ENCODE measurements at places on chromosomes 7 and 10.

- DNase-seq: no peak
These were observed 105.6 kb downstream of the NSUN6 start for GRCh38 chr10:18545621-18546305.

DNA sequence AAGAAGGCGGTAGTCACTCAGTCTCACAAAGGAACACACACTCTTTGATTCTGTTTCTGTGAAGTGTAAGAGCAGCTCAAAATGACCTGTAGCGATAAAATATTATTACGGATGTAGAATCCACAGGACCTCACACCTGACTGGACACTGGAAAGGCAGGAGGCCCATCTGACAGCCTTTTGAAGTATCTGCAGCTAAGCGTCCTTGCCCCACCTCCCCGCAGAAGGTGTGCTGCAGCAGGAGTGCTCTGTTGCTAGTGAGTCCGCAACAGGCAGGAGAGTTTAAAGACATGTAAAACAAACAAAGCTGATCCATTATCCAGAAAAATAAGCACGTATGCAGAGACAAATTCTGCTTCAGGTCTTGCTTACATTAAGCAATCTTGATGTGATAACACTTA lies 355.5 kb downstream of the GPR158 start:
- no peak for DNase-seq

DNA sequence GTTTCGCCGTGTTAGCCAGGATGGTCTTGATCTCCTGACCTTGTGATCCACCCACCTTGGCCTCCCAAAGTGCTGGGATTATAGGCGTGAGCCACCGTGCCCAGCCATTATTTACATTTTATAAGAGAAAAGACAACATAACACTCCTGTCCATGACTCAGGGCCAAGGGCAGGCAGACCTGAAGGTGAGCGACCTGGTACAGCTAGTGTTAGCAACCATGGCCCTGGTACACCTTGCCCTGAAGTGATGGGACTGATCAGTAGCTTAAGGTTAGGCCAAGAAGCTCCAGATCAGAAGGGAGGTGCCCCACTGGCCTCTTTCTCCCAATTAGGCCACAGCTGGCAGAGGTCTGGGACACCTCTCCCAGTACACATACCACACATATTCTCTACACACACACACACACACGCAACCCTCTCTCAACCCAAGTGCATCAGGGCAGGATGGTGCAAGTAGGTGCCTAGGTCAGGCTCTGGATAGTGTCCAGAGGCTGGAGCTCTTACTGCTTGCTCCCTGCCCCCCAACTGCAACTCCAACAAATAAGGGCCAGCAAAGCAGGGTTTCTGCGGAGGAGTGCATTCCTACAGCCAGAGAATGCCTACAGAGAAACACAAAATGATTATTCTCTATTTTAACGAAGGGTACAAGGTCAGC lies 43.8 kb downstream of the DPCD start:
- DNase-seq: no peak

DNA sequence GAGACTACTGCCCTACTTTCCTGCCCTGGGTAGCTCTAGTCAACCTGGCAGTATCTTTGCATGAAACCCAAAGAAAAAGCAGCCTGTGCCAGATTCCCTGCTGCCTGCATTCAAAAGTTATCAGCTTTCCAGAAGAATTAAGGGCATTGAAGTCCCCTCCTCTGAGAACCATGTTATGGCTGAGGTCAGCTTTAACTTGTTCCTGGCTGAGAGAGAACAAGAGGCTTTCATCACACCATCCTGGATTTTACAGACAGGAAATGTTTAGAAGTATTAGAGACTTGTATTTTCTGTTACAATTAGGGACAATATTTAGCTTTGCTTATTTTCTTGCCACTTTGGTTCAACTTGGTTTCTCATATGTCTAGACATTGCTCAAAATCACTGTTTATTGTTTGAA lies 238.8 kb downstream of the ARL4A start:
- no peak for DNase-seq

GRCh38 chr10:17292375-17292774 lies 64.3 kb downstream of the VIM start:
- DNase-seq: no peak

DNA sequence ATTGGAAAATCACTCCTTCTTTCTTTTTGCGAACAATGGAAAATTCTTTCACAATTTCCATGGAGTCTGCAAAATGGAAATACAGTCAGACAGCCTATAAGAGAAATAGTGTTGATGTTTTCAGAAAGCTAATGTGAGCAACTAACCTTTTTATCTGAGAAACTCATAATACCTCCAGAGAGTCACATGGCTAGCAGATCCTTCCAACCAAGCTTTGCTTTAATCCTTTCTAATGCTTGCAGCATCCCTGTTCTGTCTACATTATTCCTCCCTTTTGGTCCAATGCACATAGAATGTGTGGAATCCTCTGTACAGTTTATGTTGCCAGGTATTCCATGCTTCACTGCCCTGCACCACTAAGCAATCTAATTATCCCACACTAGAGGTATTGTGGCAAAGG lies 717.5 kb upstream of the LRRN3 start:
- no peak for DNase-seq

- DNase-seq: peak; percentile 41
These were observed 206.0 kb upstream of the SH2B2 start for GRCh38 chr7:102080434-102081243.

DNA sequence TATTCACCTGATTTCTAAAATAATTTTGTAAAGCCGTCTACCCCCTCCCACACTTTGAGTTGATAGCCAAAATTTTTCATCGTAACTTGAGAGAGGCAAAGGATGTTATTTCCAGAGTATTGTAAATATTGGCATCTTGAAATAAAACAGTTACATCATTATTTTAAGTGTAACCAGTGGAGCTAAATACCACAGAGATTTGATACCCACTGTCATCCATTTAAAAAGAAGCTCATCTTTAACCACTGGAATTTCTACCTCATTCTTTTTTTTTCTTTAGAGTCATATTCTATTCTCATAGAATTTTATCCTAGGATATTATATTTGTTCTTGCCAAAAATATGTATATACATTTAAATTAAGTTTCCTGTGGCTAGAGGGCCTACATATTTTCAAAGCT lies 48.6 kb downstream of the CAMK1D start:
- DNase-seq: no peak

GRCh38 chr10:133062085-133062484 lies 25.6 kb upstream of the ADGRA1 start:
- DNase-seq: no peak

DNA sequence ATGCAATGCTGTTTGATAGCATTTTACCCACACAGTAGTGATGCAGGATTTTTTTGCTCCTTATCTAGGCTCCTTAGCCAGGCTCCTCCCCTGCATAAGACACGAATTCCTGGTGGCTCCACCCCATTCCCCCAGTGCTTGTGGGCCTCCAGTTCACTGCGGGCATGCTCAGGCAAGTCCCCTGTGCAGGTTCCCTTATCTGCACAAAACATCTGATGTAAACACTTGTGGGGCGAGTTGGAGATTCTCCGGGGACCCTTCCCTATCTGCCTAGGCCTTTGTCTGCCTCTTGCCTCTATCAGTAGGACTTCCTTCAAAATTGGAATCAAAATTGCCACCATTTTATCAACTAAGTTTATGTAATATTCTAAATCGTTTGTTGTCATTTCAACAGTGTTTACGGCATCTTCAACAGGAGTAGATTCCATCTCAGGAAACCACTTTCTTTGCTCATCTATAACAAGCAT lies 5.4 kb upstream of the STK17A start:
- no peak for DNase-seq

GRCh38 chr7:7884855-7885254 lies 83.7 kb upstream of the GLCCI1 start:
- DNase-seq: no peak

DNA sequence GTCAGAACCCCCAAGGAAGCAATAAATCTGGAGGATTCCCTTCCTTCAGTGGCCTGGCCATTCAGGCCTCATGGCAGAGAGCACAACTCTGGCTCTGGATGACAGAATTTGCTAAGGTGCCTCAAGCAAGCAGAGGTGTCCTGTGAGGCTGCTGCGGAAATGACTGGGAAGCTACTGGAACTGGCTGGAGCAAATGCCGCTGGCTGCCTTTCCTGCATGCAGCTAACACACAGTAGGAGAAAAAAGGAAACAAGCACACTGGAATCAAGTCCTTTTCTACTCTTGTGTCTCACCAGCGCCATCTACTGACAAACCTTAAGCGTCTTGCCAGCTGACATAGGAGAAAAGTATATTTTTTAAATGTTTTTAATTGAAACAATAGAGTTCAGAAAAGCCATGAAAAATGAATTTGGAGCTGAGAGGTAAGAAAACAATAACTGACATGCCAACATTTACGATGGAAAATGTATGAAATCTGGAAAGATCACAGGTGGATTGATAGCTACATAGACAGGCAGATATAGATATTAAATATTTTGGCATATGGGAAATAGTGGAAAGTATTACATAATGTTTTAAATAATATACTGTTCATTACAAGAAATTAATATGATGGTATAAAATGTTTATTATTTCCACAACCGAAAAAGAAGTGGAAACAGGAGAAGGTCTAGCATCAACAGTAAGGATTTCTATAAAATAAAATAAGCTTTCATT lies 951.6 kb downstream of the ANKRD7 start:
- DNase-seq: peak; percentile 81

- no peak for DNase-seq
These were observed 47.1 kb upstream of the PDSS1 start for GRCh38 chr10:26650406-26650805.

GRCh38 chr7:151827620-151828019 lies 49.3 kb downstream of the PRKAG2 start:
- no peak for DNase-seq

- DNase-seq: no peak
These were observed 11.2 kb upstream of the CXCL12 start for GRCh38 chr10:44395902-44396670.

- no peak for DNase-seq
These were observed 91.7 kb downstream of the DNAJB6 start for GRCh38 chr7:157428554-157428945.

- DNase-seq: no peak
These were observed 230.6 kb downstream of the BMPER start for GRCh38 chr7:34135924-34136323.

- DNase-seq: no peak
These were observed 5.0 kb downstream of the NIPSNAP2 start for GRCh38 chr7:55969391-55969790.

- DNase-seq: no peak
These were observed 152.1 kb downstream of the GFRA1 start for GRCh38 chr10:116120688-116121455.

GRCh38 chr10:45592926-45593325 lies 79.6 kb downstream of the ZFAND4 start:
- peak; percentile 45 for DNase-seq

DNA sequence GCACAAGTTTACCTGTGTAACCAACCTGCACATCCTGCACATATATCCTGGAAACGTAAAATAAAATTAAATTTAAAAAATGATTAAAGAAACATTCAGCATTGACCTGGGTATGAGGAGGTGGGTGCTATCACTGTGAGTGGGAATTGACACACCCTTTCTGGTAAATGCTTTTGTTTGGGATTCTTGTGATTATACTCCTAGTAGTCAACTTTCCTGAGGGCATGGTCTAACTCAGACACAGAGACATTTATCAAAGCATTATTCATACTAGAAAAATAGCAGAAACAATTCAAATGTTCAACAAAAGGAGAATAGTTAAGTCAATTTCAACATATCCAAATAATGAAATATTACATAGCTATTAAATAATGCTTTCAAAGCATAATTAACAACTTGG lies 44.2 kb downstream of the CNNM2 start:
- DNase-seq: no peak

DNA sequence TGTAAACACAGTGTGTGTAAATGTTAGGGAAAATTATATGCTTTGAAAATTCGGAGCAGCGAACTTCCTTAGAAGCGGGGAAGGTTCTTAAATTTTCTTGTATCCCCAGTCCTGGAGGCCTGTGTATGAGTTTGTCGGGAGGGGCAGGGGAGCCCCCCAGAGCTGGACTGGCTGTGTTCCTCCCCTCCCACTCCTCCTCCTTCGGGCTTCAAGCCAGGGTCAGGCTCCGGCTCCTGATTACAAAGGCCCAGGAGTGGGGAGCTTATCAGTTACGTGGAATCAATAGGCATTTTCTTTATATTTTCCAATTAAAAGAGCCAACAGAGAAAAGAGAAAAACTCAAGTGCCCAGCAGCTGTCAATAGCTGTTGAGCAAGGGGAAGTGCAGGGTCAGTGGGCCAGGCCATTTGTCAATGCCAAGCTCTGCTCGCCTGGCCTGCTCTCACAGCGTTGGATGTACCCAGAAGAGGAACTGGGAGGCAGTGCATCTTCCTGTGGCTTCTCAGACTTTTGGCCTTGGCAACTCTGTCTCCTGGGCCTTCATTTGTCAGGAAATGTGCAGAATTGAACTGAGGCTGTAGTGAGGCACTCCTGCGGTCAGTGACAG lies 156.9 kb upstream of the PCBD1 start:
- peak; percentile 58 for DNase-seq

- no peak for DNase-seq
These were observed 53.7 kb downstream of the LRRC17 start for GRCh38 chr7:102966465-102966864.

DNA sequence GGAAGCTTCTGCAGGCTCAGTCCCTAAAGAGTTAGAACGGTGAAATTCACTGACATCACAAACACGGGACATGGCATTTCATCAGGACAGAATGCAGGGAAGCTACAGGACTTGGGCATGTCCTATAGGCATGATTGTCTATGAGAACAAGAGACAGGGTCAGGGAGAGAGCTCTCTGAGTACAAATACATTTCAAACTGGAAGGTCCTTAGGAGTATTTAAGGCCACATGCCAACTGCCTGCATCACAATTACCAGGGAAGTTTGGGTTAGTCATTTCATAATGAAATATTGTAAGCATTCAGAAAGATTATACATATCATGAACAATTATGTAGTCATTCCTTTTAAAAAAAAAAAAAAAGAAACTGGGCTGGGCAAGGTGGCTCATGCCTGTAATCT lies 71.3 kb downstream of the CREB3L2 start:
- DNase-seq: no peak

DNA sequence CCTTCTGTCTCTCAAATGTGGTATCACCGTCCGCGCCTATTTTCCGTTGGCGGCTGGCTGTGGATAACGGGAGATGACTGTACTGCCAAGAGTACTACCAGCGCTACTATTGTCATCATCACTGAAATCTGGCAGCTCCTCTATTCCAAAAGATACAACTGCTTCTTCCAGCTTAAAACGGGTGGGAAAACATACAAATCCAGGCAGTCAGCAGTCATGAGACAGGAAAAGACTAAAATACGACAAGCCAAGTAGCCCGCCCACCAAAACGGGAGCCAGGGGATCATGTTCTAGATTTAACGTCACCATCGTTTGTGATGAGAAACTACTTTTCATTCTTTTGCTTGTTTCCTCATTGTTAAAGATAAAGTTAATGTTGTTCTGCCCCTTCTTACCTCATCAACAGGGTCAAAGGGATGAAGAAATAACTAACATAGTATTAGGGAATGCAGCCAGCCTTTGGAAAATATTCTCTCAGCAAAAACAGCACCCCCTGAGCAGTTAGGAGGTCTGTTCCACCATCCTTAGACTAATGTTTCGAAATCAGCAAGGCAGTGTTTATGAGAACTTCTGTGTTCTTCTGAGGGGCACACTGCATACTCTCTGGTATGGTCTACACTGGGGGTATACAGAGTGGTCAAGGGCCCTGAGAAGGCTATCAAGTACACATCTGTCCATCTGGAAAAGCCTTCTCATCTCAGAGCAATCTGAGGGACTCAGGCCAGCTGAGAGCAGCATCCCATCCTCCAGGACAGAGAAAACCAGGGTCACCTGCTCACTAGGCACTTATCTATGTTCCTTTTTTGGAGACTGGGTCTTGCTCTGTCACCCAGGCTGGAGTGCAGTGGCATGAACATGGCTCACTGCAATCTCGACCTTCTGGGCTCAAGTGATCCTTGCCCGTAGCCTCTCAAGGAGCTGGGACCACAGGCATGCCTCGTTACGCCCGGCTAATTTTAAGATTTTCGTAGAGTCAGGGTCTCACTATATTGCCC lies 47.5 kb downstream of the GNA12 start:
- peak; percentile 46 for DNase-seq
